ENCODE measurements at places on chromosomes 3 and 15. TPM values are rescaled to one million over a fixed set of nuclear protein-coding genes. Genes with fewer than 3 reads are reported as not detected.

GOLGA8G gene
- not detected for total RNA-seq

GOLGA6L22 gene
- total RNA-seq: not detected

MYLK gene
- 232 TPM for total RNA-seq

CPN2 gene
- total RNA-seq: 0.29 TPM

PLSCR1 gene
- 35.1 TPM for total RNA-seq

TRPM1 gene
- total RNA-seq: under 0.01 TPM

CAMK2N2 gene
- total RNA-seq: not detected

ATP10A gene
- 32.9 TPM for total RNA-seq

RBP2 gene
- not detected for total RNA-seq

NUP210 gene
- under 0.01 TPM for total RNA-seq

ROBO2 gene
- total RNA-seq: 0.36 TPM

IMPG2 gene
- total RNA-seq: 0.36 TPM

LMAN1L gene
- total RNA-seq: under 0.01 TPM

GOLGA6A gene
- under 0.01 TPM for total RNA-seq

DNA sequence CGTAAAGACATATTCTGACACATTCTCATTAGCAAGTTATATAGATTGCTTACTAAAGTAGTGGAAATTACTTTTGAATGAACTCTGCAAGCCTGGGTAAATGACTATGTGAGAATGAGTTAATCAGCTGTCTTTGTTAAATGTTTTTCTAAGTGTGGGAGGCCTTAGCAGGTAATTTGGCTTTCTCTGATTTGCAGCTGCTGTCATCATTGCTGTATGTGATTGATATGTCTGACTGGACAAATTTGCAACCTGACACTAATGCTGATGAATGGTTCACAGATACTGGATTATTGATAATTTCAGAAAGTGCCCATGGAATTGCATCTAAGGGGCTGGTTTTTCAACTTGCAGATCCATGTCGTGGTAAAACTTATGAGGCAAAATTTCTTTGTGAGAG, 372.2 kb upstream of the SGO1 start:
- no peaks in the 10 kb centered on the region for H3K27me3 ChIP-seq
- no peak for DNase-seq
- H3K4me3 ChIP-seq: no peak overlapping the region
- H3K36me3 ChIP-seq: no peaks in the 10 kb centered on the region
- no peaks in the 10 kb centered on the region for H3K4me1 ChIP-seq
- H3K27ac ChIP-seq: no peak overlapping the region

DNA sequence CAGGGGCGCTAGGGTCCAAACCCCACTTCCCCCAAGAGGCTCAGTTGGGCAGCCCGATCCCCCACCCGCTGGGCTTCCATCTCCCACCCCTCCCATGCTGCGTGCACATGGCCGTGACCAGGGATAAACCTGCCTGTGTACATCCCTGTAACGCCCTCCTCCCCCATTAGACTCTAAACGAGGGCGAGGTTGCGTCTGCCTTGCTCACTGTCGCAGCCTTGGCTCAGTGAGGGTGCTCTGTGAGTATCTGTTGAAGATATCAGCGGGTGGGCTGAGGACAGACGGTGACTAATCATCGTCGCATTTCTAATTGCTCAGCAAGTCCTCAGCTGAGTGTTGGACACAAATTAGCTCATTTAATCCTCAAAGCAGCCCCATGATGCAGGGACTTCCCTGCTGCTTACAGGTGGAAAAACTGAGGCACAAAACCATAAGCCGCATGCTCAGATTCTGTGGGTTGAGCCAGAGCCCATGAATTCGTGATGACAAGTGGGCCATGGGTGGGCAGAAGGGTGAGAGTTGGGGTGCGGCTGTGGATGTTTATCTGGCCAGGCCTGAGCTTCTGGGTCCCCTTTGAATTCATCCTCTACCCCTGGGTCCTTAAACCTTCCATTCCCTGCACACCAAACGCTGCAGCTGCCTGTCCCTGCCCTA, 26.0 kb downstream of the FBLN2 start:
- H3K27ac ChIP-seq: no peak overlapping the region
- no peak overlapping the region for H3K4me3 ChIP-seq

DNA sequence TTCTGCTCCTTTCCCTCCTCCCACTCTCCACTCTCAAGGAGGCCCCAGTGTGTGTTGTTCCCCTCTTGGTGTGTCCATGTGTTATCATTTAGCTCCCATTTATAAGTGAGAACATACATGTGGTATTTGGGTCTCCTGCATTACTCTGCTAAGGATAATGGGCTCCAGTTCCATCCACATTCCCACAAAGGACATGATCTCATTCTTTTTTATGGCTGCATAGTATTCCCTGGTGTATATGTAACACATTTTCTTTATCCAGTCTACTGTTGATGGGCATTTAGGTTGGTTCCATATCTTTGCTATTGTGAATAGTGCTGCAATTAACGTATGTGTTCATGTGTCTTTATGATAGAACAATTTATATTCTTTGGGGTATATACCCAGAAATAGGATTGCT, 144.0 kb upstream of the MEF2A start:
- no peaks in the 10 kb centered on the region for H3K36me3 ChIP-seq
- H3K4me3 ChIP-seq: no peak overlapping the region
- peaks cover 11% of the 10 kb centered on the region for H3K4me1 ChIP-seq
- DNase-seq: no peak
- H3K27me3 ChIP-seq: no peaks in the 10 kb centered on the region

- no peaks in the 10 kb centered on the region for H3K4me1 ChIP-seq
- no peak for DNase-seq
- H3K36me3 ChIP-seq: no peaks in the 10 kb centered on the region
- no peak overlapping the region for H3K27ac ChIP-seq
- H3K27me3 ChIP-seq: no peaks in the 10 kb centered on the region
- H3K4me3 ChIP-seq: no peak overlapping the region
Measured at GRCh38 chr3:116515973-116516372, 70.7 kb upstream of the LSAMP start.

DNA sequence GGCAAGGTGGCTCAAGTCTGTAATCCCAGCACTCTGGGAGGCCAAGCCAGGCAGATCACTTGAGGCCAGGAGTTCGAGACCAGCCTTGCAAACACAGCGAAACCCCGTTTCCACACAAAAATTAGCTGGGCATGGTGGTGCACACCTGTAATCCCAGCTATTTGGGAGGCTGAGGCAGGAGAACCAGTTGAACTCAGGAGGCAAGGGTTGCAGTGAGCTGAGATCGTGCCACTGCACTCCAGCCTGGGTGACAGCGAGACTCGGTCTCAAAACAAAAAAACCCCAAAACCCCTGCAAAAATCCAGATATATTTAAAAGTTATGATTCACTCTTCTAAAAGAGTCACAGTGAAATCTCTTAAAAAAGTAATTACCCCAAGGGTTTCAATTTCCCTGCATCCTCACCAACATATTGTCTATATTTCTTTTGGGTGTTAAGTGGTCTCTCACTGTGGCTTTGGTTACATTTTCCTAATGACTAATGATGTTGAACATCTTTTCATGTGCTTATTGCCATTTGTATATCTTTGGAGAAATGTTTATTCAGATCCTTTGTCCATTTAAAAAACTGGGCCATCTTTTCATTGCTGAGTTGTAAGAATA, 73.2 kb upstream of the UBP1 start:
- DNase-seq: no peak
- no peaks in the 10 kb centered on the region for H3K4me1 ChIP-seq
- H3K4me3 ChIP-seq: no peak overlapping the region
- H3K36me3 ChIP-seq: peaks cover 3% of the 10 kb centered on the region

GRCh38 chr3:108338901-108339545, 42.7 kb downstream of the HHLA2 start:
- H3K36me3 ChIP-seq: no peaks in the 10 kb centered on the region
- no peaks in the 10 kb centered on the region for H3K4me1 ChIP-seq
- H3K27ac ChIP-seq: no peak overlapping the region
- H3K4me3 ChIP-seq: no peak overlapping the region

GRCh38 chr3:187986514-187986934, 167.4 kb upstream of the LPP start:
- H3K4me1 ChIP-seq: peaks cover 15% of the 10 kb centered on the region
- no peak for DNase-seq
- H3K27me3 ChIP-seq: no peaks in the 10 kb centered on the region
- no peaks in the 10 kb centered on the region for H3K36me3 ChIP-seq
- H3K4me3 ChIP-seq: peak overlapping the region; percentile 2

DNA sequence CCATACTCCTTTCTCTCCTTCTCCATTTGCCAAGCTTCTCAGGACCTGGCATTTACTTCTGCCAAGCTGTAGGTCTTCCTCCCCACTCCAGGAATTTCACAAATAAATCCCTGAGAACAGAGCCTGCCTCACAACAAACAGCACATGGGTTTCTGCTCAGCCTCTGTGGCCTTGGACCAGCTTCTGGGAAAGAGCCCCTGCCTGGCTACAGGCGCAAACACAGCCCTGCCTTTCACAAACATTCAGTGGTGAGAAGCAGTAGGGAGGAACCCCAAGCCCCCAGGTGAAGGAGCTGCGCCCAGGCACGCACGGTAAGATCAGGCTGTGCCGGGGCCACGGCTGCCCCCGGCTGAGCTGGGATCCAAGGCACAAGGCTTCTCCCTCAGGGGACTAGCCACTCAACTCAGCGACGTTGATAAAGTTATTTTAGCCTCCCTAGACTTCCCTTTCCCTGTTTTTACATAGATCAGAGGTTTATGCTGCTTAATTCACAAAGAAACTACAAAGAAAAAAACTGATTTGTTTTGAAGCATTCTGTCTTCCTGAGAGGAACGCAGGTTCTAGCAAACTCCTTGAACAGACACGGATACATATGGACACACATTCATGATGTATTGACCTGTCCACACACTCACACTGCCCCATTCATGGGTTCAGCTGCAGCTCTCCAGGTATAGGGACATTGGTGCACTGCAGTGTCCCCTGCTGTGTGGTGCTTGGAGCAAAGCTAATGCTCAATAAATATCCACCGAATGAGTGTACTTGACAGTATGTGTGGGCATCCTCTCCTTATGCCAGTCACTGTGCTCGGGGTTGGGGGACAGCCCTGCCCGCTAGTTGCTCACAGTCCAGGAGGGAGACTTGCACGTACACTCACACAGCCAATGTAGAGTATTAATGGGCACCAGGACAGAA, 25.4 kb downstream of the HES1 start:
- no peak overlapping the region for H3K27ac ChIP-seq
- DNase-seq: no peak
- H3K4me3 ChIP-seq: no peak overlapping the region
- H3K27me3 ChIP-seq: peaks cover 51% of the 10 kb centered on the region
- H3K4me1 ChIP-seq: peaks cover 4% of the 10 kb centered on the region

GRCh38 chr3:126395846-126396513, 1.3 kb downstream of the CFAP100 start:
- no peaks in the 10 kb centered on the region for H3K36me3 ChIP-seq
- H3K27me3 ChIP-seq: peaks cover 41% of the 10 kb centered on the region
- H3K27ac ChIP-seq: no peak overlapping the region
- no peak overlapping the region for H3K4me3 ChIP-seq

GRCh38 chr3:37691213-37691830, 170.4 kb upstream of the CTDSPL start:
- no peak overlapping the region for H3K4me3 ChIP-seq
- no peak overlapping the region for H3K27ac ChIP-seq
- H3K4me1 ChIP-seq: no peaks in the 10 kb centered on the region
- no peaks in the 10 kb centered on the region for H3K36me3 ChIP-seq
- DNase-seq: no peak

GRCh38 chr15:75727851-75728715, 15.4 kb upstream of the CSPG4 start:
- H3K36me3 ChIP-seq: no peaks in the 10 kb centered on the region
- DNase-seq: peak; percentile 95
- no peak overlapping the region for H3K27ac ChIP-seq
- H3K27me3 ChIP-seq: no peaks in the 10 kb centered on the region
- H3K4me3 ChIP-seq: no peak overlapping the region

DNA sequence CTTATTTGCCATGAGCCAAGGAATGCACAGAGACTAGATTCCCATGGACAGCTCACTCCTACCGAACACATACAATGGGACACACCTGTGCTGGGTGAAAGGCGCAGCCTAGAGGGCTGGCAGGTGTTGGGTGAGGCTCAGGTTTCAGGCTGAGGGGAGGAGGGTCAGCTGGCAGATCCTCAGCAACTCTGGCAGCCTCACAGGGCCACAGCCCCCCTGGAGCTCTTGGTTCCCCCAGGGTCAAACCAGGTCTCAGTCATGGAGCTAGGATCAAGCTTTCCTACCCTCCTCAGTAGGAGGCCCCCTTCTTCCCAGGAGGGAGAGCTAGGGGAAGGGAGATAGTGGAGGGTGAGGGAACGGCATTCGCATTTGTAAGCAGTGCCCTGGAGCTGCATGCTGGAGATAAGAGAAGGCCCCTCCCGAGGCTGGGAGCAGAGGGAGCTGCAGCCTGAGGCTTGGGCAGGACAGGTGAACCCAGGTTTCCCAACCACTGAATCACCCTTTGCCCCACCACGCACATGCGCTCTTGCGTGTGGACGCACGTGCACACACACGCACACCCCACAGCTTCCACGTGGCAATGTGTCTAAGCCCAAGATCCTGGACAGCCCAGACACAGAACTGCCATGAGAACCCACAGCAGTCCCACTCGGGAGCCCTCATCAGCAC, 26.3 kb upstream of the TFRC start:
- no peaks in the 10 kb centered on the region for H3K4me1 ChIP-seq
- H3K27me3 ChIP-seq: no peaks in the 10 kb centered on the region
- H3K36me3 ChIP-seq: no peaks in the 10 kb centered on the region

DNA sequence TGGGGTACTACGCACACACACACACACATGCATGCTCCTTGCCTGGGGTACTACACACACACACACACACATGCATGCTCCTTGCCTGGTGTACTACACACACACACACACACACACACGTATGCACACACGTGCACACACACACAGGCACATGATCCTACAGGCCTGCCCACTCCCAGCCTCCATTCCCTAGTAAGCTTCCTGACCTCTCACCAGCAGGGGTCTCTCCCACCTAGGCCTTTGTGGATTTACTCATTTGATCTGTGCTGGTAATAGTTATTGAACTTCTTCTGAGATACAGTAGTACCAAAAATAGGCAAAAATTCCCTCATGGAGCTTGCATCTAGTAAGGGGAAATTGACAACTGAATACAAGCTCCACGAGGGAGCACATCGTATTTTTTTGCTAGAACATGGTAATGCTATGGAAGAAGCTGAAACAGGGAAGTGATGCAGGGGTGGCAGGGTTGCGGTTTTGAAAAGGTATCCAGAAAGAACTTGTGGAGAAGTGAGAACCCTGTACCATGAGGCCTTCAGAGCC, 19.1 kb downstream of the TTC21A start:
- no peaks in the 10 kb centered on the region for H3K27me3 ChIP-seq
- H3K27ac ChIP-seq: no peak overlapping the region
- peaks cover 7% of the 10 kb centered on the region for H3K4me1 ChIP-seq
- no peak overlapping the region for H3K4me3 ChIP-seq
- H3K36me3 ChIP-seq: no peaks in the 10 kb centered on the region

DNA sequence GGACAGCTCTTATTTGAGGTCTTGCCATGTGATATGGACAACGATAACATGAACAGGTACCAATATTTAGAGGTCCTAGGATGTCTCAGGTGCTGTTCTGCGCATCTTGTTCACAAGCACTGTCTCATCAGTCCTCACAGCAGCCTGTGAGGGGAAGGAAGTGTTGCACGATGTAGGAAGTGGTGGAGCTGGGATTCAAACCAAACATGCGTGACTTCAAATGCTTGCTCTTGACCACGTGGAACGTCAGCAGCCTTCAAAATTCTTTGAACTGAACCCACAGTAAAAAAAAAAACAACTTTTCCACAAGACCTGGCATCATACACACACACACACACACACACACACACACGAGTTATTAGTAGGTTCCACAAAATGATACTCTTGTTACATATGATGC, 153.4 kb upstream of the SMAD3 start:
- no peak overlapping the region for H3K27ac ChIP-seq
- H3K4me1 ChIP-seq: no peaks in the 10 kb centered on the region
- no peak overlapping the region for H3K4me3 ChIP-seq
